ENCODE measurements at places on chromosomes 1 and 21.
A peak's percentile ranks its signal among the peaks of the same experiment; 100 is the strongest.

DNA sequence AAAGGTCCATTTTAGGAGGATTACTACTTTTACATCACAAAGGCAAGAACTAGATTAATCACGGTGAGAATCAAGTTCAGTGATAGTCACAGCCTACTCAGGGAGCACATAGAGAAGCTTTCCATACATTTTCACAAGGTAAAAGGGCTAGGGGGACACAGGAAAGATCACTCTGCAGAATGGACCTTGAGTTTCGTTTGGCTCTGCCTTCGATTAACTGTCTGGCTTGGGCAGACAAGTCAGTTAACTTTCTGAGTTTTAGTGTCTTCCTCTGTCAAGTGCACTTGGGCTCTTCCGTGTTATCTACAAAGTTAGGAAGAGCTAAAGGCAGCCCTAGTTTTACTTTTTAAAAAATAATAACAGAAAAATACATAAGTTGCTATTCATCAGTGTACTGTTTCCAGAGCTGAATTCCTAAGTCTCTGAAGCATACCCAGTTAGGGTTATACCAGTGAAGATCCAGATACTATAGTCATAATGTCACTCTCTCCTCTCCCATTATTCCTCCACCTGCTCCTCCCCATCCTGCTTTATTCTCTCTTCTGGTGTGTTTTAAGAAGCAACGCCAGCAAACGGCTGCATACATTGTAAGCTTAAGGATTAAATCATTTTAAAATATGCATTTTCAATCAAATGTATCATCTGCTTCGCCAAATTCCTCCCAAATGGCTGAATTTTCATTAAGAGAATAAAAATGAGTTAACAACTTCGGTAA is 1.7 kb downstream of the CEP170 start:
- peak; percentile 22 for DNase-seq

GRCh38 chr1:207951652-207952051 is 40.7 kb upstream of the CD34 start:
- DNase-seq = no peak

- no peak for DNase-seq
Observed at GRCh38 chr1:197801111-197801482, 25.8 kb upstream of the DENND1B start.

GRCh38 chr1:94658221-94658620 is 116.7 kb upstream of the F3 start:
- no peak for DNase-seq

DNA sequence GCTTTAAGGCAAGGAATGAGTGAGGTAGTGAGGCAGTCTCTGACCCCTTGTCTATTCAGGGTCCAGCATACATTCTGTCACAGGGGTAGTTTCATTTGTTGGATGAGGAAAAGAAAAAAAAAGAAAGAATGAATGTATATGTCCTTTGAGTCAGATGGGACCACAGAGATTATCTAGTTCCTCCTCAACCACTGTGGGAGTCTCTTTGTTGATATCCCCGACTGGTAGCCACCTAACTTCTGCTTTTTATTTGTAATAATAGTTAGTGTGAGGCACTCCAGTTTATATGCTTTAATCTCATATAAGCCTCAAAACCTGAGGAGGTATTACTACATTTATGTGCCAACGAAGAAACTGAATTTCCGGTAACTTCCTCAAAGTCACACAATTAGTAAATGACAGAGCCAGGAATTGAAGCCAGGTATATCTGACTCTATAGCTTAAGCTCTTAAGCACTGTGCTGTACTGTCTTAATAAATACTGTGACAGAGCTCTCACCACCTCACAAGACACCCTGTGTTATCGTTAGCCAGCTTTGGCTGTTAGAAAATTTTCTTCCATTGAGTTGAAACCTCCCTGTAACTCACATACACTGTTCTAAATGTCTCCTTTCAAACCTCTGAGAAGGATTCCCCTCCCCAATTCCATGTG is 82.2 kb downstream of the MDM4 start:
- no peak for DNase-seq

- DNase-seq = no peak
Observed at GRCh38 chr21:34889676-34890469, 159.2 kb downstream of the RUNX1 start.

DNA sequence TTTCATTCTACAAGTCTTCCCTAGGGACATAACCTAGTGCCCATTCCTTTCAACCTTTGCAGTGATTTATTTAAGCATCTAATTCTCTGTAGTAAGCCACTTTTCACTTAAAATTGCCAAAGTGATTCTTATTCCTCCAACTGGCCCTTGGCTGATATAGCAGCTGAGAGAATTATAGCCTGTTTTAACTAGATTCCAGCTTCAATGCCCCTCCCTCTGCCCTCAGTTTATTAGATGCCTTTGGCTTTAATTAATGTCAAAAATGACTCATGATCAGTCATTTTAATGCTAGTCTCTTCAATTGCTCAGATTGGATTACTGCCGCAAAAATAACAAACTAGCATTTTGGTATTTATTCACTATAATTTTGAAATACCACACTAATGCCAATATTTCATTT is 145.4 kb upstream of the KCTD3 start:
- no peak for DNase-seq

DNA sequence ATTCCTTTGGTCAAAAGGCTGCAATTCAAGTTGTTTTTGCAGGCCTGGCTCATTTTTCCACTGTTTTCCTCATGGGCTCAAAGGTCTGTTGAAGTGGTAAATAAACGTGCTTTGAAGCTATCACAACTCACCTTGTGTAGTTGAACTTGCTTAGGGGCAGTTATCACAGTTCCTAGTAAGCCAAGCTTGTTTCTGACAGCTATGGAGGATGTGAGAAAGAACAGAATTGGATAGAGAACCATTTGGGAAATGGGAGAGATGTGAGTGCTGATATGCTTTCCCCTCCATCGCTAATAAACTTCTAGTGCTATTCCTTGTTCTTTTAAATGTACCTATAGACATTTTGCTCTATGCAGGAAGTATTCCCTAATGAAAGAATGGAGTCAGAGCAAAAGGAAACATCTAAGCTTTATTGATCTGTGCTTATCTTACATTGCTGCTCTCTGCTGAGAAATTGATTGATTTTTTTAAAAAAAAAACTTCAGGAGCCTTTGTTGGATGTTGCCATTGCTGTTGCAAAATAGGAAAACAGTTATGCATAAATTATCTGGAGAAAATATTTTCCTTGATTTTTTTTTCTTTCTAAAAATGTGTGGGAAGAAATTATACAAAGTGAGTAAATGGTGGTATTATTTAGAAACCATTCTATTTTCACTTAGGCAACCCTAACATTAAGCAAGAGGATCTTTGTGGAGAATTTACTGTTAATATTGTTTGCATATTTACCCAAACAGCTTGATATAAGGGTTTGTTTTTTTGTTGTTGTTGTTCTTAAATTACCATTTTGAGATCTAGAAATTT is 118.2 kb downstream of the MAGI3 start:
- no peak for DNase-seq

DNA sequence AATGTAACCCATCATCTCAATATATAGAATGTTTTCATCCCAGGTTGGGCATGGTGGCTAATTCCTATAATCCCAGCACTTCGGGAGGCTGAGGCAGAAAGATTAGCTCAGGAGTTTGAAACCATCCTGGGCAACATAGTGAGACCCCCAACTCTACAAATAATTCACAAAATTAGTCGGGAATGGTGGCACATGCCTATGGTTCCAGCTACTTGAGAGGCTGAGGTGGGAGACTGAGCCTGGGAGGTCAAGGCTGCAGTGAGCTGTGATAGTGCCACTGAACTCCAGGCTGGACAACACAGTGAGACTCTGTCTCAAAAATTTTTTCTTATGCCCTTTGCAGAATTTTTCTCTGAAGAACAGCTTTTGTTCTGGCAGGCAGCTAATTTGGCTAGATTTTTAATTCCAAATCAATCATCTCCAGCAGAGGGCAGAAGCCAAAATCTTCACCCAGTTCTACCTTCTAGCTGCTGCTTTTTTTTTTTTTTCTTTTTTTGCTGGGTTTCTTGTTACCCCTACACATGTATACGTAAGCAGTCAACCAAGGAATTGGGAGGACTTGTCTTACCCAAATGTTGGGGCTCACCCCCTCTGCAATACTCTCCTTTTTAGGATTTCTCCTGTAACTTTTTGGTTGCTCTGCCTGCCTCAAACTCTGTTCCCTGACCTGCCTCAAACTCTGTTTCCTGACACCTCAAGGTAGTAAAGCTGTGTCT is 2.7 kb upstream of the RAD54L start:
- DNase-seq = peak; percentile 31

DNA sequence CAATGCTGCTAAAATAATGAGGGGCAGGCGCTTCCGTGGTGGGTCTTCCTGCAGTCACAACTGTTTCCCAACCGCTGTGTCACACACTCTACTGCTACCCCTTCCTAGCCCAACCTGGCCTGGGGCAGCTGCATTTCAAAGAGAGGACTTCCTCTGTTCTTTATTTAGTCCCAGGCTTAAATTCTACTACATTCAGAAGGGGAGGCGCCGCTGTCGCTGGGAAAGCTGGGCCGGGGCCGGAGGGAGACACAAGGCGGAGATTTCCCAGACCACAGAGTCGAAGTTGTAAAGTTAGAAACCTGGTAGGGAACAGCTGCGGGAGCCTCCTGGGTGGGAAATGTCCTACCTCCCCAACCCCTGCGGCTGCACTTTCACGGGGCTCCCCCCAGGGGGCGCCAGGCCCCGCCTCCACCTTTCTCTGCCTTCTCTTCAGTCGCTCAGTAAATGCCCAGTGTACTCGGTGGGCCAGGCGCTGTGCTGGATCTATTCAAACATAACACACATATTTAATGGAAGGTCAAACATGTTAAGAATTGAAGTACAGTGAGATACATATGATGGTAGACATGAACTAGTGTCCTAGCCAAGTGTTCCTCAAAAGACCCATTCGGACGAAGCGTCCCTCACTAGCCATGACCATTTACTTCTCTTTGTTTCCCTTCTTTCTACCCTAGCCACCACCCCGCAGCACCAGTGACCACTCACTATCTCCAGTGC is 23.1 kb downstream of the DYRK3 start:
- DNase-seq = peak; percentile 22

- DNase-seq = no peak
Observed at GRCh38 chr1:66371233-66372005, 162.5 kb upstream of the SGIP1 start.

- DNase-seq = no peak
Observed at GRCh38 chr1:100982793-100983192, 42.8 kb downstream of the DPH5 start.

- peak; percentile 69 for DNase-seq
Observed at GRCh38 chr1:39657923-39658485, 13.9 kb downstream of the NT5C1A start.

GRCh38 chr1:223741861-223742260 is 29.5 kb downstream of the CAPN2 start:
- DNase-seq = no peak

- DNase-seq = no peak
Observed at GRCh38 chr1:14313731-14314431, 284.6 kb upstream of the KAZN start.

Measured in cerebellar cortex (tissue), 1 donor.